ENCODE measurements at places on chromosomes 4 and X.

- DNase-seq: no peak
Observed at GRCh38 chrX:110989447-110989846, 106.5 kb upstream of the PAK3 start.

DNA sequence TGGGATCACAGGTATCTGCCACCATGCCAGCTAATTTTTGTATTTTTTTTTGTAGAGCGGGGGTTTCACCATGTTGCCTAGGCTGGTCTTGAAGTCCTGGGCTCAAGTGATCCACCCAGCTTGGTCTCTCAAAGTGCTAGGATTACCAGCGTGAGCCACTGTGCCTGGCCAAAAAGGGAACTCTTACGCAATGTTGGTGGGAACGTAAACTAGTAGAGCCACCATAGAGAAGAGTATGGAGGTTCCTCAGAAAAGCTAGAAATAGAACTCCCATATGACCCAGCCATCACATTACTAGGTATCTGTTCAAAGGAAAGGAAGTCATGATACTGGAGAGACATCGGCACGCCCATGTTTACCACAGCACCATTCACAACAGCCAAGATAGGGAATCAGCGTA, 85.9 kb downstream of the PRKX start:
- DNase-seq: no peak

DNA sequence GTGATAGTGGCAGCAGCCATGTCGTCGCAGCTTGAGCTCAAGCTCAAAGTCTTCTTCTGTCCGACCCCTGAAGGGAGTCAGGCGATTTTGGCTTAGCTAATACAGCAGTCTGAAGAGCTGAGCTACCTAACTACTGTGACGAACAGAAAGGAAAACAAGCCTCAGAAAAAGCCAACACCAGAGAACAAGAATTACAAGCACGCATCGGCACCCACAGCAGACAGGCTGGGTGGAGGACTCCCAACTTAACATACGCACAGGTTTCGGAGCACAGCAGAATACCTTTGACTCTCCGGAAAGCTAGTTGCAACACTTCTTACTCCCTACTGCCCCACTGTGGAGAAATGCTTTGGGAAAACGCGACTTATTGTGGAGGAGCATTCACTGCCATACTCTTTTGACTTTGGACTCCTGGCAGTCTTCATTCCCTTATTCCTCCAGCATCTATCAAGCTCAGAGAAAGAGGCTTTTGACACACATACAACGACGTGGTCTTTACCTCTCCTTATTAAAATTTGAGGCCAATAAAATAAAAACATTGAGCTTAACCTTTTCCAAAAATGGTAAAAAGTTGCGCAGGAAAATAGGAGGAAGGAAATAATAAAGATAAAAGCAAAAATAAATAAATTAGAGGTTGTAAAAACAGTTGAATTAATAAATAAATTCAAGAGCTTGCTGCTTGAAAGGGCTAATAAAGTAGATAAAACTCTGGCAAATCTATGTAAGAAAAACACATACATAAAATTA, 41.3 kb upstream of the GPC3 start:
- no peak for DNase-seq

GRCh38 chrX:110182865-110183264, 135.0 kb downstream of the AMMECR1 start:
- no peak for DNase-seq

GRCh38 chrX:110004731-110005369, 1.9 kb downstream of the TMEM164 start:
- DNase-seq: no peak

- DNase-seq: no peak
Observed at GRCh38 chr4:183321079-183321478, 1.0 kb upstream of the CLDN22 start.

GRCh38 chrX:118773782-118774181, 46.4 kb downstream of the IL13RA1 start:
- no peak for DNase-seq

GRCh38 chr4:183347566-183347965, 25.3 kb upstream of the CLDN24 start:
- no peak for DNase-seq
